Activated CD8-positive, alpha-beta memory T cell treated with anti-CD3 and anti-CD28 coated beads for 48 hours (primary cell): ENCODE measurements at places on chromosomes 4 and X.

- no peak for DNase-seq
These were observed 76.5 kb downstream of the KCNIP4 start for GRCh38 chr4:21872101-21872500.

DNA sequence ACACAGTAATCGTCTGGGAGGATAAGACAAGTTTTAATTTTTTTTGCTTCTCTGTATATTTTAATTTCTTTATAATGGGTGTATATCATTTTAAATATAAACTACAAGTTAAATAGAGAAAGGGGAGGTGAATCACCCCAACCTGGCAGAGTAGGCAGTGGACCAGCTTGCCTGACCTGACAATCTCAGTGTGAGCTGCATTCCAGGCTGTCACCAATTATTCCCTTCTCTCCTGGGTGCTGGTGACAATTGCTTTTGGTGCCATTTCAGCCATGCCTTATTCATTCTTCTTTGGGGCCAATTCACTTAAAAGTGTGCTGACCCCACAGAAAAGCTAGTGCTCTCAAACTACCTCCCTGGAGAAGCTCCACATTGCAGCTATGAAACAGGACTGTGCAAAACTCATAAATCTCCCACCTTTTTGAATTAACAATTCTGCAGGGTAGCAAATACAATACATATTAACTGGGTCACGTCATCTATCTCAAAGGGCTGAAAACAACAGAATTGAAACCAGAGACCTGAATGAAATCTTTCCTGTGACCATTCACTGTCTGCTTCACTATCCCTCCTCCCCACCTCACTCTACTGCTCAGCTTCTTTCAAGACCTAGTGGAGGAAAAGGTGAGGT lies 359.0 kb downstream of the HS3ST1 start:
- DNase-seq = no peak

GRCh38 chr4:1975391-1975801 lies 33.4 kb downstream of the NELFA start:
- no peak for DNase-seq

DNA sequence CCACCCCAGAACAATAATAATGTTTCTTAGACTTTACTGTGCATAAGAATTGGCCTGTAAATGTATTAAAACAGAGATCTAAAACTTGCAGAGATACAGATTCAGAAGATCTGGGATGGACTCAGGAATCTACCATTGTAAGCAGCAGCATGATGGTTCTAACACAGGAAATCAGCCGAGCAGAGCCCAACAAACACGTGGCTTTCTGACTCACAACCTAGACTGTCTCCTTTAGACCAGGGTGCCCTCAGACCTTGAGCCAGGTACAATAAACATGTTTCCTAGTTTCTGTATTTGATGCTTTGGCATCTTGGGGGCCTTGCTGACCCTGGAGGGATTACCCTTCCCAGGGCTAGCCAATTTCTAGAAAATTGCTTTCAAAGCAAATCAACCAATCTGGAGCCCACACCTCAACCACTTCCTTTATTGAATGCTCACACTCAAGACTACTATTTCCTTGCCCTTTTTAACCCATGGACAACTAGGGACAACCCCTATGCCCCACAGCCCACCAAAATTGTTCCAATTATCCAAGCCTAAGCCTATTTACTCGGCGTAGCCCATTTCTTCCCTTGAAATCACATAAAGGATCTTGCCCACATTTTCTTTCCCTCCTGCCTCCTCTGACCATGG lies 80.5 kb downstream of the TBC1D9 start:
- DNase-seq = no peak

DNA sequence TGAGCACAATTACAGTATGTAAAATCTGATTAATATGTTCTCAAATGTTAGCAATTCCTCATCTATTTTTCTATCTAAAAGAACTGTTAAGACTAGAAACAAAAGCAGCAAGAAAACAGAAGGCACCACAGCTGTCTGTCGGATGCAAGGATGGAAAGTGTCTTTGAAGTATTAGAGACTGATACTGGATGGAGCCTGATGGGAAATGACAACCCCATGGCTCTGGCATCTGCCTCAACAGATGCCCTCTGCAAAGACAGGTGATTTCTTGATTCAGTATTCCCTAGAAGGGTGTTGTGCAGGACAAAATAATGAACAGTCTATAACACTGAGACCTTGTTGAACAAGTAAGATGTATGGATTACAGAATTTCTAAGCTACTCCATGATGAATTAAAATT lies 19.7 kb downstream of the LRCH2 start:
- no peak for DNase-seq

- no peak for DNase-seq
These were observed 54.5 kb downstream of the CPLX1 start for GRCh38 chr4:771464-771863.

GRCh38 chr4:163121689-163122088 lies 45.0 kb downstream of the NAF1 start:
- no peak for DNase-seq

GRCh38 chr4:39770471-39770870 lies 72.5 kb downstream of the UBE2K start:
- DNase-seq = no peak

DNA sequence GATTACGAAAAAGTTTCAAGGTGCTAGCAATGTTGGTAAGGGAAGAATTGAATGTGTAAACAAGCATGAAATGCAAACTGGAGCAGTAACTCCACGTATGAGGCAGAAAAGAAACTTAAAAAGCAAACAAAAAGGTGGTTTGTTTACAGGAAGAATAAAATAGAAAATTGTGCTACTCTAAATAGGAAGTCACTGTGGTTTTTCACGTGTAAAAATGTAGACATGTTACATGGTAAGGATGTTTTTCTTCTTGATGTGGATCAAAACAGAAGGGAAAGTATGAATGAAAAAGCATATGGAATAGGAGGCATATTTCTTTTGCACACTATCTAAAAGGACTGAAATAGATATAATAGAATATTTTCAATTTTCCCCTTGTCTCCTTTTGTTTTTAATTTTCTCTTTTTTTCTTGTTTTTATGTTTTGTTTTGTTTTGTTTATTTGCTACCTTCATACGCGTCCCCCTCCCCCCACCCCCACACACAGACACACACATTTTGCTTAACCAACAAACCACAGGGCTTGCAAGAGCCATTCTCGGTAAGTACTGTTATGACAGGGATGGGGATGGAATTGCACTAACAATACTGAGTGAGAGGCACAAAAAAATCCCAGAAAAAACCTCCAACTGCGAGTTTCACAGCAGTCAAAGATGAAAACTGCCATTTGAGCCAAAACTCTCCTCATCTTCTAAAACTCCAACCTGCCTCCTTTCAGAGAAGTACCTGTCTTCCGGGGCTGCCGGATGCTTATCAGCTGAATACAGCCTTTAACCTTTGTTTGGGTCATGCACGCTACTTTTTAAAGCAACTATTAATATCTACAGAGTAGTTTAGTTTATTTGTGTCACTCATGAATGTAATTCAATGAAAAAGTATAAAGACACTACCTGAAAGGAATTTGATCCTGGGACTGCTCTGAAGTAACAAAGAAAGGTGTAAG lies 135.8 kb downstream of the IL15 start:
- DNase-seq = no peak

- no peak for DNase-seq
These were observed 120.3 kb downstream of the RASL11B start for GRCh38 chr4:52982255-52982945.

DNA sequence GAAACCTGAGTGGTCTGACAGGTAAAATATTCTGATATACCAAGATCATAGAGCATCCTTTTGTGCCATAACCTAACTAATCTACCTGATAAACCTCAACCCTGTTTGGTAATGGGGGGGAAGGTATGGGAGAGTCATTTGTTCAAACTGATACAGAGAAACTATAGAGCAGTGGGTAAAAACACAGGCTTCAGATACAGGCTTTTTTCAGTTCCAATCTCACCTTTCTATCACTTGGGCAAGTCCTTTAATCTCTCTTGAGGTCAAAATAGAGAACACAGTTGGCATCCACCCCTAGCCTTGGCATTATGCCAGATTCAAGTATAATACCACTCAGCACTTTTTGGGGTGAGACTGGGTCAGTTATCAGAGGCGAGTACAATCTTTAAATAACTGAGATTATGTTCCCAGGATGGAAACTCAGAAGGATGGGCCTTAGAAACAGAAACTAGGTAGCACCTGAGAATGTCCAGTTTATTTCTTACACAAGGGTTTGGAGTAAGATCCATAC lies 880 bp upstream of the ETDC start:
- DNase-seq = no peak

DNA sequence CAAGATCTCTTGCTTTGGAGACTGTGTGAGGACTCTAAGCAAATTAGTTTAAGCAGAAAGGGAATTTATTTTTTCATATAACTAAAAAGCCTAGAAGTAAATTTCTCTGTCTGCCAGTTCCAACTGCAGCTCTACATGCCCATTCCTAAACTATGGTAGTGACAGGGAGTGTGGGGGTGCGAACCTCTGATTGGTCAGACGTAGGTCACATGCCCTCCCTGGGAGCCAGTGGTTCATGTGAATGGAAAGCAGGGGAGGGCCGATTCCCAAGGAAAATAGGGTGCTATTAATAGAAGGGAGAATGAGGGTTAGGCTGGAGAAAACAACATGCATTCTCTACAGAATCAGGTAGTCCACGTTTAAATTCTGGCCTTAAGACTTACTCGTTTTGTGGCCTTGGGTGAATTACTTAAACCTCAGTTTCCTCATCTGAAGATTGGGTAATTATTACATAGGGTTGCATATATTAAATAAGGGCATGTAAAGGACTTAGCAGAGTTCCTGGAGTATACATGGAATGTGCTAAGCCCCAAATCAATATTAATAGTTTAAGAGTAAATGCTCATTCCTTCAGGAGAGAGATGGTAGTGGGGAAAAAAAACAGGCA lies 7.2 kb downstream of the RAB33B start:
- no peak for DNase-seq

DNA sequence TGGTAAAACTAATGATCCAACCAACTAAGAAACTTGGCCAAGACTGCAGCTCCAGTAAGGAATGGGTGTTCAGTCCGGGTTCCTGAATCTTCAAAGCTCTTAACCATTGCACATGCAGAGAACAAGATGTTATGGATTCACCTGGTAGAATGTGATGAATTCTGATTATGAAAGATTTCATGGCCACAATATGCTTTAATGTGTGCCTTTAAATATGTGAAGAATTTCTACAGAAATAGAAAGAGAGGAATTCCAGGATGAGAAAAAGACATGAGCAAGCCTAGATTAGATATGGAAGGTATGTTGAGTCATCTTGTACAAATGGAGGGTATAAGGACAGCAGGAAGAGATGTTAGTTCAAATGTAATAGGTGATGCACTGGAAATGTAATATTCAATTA lies 472.2 kb upstream of the TENM3 start:
- no peak for DNase-seq

GRCh38 chrX:18638398-18638797 lies 33.5 kb downstream of the RS1 start:
- DNase-seq = no peak
